ENCODE measurements at places on chromosomes 4 and X. TPM values are rescaled to one million over a fixed set of nuclear protein-coding genes. Genes with fewer than 3 reads are reported as not detected.

The GYPA gene
- polyA plus RNA-seq: not detected

The ABCG2 gene
- 0.65 TPM for polyA plus RNA-seq

The EREG gene
- 0.48 TPM for polyA plus RNA-seq

The MAGEA9B gene
- polyA plus RNA-seq: not detected

The JCHAIN gene
- 14.9 TPM for polyA plus RNA-seq

The FSTL5 gene
- not detected for polyA plus RNA-seq

The PCDH10 gene
- 31.1 TPM for polyA plus RNA-seq

The FHL1 gene
- 1,251 TPM for polyA plus RNA-seq

The PRR27 gene
- polyA plus RNA-seq: not detected

The TEX13C gene
- polyA plus RNA-seq: not detected

The ODAPH gene
- not detected for polyA plus RNA-seq

The FRMD7 gene
- polyA plus RNA-seq: not detected

The MAPK10 gene
- polyA plus RNA-seq: 0.86 TPM

The SLC7A11 gene
- 52.4 TPM for polyA plus RNA-seq

The ZNF157 gene
- polyA plus RNA-seq: 0.02 TPM

The GAK gene
- polyA plus RNA-seq: 20.0 TPM

The SLC9B1 gene
- 0.07 TPM for polyA plus RNA-seq

The PDE6B gene
- 0.22 TPM for polyA plus RNA-seq

The CT47B1 gene
- not detected for polyA plus RNA-seq

The SPANXA1 gene
- not detected for polyA plus RNA-seq

The CPZ gene
- polyA plus RNA-seq: 70.9 TPM

The PPEF2 gene
- polyA plus RNA-seq: not detected

The PRSS48 gene
- polyA plus RNA-seq: not detected

The MTTP gene
- polyA plus RNA-seq: not detected

The TRIM61 gene
- polyA plus RNA-seq: 1.3 TPM

All from BJ (cell line).